Activated CD8-positive, alpha-beta memory T cell treated with anti-CD3 and anti-CD28 coated beads for 1 hour (primary cell): ENCODE measurements at places on chromosomes 1 and 21.

DNA sequence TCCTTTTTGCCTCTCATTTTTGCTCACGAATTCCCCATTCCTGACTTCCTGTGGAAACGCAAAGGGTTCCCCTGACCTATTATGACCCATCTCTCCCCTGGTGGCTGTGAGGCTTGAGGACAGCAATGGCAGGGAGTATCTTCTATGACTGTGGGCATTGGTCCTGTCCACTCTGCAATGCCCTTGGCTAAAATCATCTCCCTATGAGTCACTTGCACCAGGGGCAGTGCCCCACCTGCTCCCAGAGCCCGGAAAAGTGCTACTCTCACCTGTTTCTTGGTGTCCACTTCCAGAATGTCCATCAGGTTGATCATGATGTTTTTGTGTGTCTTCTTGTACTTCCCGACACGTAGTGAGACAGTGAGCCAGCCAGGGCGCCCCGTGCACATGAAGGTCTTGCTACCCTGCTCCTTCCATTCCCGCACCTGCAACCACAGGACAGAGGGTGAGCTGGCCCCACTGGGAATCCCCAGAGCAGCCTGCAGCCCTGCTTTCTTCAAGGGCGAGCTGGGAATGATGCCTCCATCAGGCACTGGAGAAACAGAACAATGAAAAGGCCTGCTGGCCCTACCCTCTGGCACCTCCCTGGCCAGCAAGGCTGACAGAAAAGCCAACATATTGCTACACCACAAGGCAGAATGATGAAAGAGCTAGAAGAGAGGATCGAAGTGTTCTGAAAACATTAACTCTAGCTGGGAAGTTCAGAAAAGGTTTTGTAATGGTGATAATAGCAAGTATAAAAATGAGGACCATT lies 3.5 kb downstream of the DHCR24 start:
- DNase-seq, result no peak

DNA sequence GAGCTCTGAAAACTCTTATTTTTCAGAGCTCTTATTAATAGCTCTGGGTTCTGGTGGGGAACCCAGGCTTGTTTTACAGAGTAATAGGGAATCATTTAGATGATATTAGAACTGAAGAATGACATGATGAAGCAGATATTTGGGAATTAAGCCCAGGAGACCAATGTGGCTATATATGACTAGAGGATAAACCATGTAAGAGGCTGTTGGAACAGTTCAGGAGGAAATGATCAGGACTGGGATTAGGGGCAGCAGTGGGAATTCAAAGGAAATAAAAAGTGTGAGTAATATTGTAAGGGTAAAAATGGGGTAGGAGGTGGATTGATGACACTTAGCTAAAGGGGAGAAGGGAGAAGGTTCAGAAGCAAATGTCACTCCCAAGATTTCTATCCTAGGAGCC lies 58.6 kb downstream of the GIPC2 start:
- DNase-seq, result no peak

DNA sequence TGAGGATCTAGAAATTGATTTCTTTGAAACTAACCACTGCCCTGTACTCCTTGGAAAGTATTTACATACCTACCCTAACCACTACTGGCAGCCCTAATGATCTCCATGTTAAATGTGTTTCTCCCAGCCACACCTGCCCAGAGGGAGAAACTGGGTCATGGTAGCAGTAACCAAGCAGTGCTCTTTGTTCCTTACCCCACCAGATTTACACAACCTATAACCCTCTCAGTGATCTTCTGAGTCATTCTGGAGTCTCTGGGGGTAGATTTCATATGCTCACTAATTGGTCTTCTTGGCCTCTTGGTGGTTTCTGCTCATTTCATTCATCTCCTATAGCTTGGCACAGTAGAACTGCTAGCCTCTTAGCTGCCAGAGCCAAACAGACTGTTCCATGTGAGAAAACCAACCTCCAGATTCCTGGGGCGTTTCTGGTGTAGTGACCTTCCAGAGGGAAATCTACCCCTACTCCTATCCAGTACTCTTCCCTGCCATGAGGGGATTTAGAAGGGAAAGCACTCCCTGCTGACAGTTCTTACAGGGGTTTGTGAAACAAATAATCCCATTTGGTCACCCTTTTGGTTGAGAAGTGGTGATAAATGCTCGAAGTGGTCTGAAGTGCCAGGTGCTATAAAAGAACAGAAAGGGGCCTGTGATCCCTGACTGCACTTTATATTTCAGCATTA lies 36.2 kb upstream of the LRIG2 start:
- DNase-seq, result no peak

DNA sequence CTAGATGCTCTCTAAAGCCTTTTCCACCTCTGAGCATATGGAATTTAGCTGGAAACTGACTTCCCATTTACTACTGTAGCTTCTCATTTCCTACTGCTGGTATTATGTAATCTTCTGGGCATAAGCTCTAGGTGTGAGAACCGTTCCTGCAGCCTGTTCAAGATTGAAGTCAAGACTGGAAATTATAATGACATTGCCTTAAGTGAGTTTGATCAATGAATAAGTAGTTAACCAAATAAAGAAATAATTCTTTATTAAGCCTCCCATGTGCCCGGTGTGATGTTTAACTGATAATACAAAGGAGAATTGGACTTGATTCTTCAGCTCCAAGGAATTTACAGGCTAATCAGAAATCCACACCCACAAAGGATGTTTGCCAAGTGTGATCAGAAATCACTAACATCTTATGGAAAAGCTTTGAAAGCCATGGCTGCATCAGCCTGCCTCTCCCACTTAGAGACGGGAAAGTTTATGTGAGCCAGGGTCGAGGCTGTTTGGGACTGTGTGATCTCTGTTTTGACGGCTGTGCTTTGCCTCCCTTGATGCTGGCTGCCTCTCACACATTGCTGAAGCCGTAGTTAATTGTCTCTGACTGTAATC lies 36.4 kb upstream of the PRELP start:
- no peak for DNase-seq

DNA sequence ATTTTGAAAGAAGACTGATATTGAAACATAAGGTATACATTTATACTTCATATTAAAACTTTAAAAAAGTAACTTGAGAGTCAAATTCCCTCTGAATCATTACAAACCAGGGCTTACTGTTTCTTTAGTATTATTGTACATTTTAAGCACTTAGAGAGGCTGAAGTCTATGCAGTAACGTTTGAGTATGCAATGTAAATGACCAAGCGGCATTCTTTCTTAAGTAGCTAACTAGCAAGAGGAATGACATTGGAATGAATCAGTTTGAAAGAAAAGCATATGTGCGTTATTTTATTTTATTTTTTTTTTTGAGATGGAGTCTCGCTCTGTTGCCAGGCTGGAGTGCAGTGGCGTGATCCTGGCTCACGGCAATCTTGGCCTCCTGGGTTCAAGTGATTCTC lies 24.3 kb downstream of the WNT2B start:
- no peak for DNase-seq

GRCh38 chr1:17263936-17264335 lies 15.0 kb downstream of the PADI3 start:
- no peak for DNase-seq

GRCh38 chr1:81264976-81265375 lies 535.8 kb upstream of the ADGRL2 start:
- no peak for DNase-seq

DNA sequence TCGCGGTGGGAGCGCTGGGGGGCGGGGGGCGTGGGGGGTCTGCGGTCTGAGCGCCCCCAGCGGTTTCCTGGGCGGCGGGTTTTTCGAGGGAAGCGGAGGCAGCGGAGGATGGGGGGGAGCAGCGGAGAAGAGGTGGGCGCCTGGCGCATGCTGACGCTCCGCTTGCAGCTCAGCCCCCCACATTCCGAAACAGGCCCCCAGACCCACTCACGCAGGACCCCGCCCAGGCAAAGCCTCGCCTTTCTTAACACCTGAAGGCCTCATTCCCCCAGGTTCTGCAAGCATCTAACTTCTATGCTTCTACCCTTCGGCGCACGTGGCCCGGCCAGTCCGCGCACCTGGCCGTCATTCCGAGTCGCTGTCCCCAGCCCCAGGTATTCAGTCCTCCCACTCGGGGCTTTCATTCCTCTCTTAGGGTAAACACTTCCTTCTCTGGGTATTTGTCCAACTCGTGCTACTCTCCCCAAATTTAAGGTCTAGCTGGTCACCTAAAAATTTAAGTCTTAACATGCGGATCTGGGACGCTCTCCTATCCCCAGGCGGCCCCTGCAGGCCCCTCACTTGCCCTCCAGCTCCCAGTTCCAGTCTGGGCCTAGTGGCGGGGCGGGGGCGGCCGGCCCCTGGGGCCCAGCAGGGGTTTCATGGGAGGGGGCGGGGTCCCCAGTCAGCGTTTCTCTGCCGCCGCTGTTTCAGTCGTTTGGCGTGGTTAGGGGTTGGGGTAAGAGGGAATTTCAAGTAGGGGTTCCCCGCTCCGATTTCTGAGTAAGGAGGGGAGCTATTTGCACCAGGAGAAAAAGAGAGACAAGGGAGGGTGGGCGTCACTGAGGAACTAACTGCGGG lies 2.8 kb upstream of the ZBTB7B start:
- no peak for DNase-seq

- DNase-seq, result no peak
Measured at GRCh38 chr1:217721692-217722091, 90.5 kb downstream of the SPATA17 start.

- DNase-seq, result no peak
Measured at GRCh38 chr1:228275179-228275429, 67.3 kb downstream of the OBSCN start.

DNA sequence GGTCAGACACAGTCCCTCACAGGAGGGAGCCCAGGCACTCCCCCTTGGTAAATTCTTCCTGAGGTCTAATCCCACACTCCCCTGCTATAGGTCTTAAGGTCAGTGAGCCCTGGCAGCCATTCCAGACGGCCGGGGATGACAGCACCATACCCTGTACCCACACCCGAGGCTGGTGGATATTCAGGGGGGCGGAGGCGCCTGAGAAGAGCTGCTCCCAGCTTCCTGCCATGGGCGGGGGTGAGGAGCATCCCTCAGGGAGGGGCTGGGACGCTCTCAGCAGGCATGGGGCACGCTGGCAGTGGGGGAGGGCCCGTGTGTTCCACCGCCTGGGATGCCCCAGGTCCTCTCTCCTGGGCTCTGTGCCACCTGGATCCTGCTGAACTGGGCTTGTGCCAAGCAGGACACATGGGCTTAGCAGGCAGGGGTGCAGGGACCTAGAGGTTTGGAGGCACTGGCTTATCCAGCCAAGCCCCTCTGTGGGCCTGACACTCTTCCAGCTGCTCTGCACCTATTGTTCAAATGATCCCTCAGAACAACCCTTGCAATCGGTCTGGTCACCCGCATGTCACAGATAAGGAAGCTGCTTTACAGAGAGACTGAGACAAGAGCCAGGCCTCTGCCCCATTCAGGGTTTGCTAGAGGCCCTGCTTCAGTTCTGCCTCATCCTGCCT lies 5.7 kb upstream of the ADGRB2 start:
- no peak for DNase-seq

GRCh38 chr1:205538235-205538840 lies 33.9 kb downstream of the CDK18 start:
- DNase-seq, result no peak
